ENCODE measurements at places on chromosomes 1 and 21. TPM values are rescaled to one million over a fixed set of nuclear protein-coding genes. Genes with fewer than 3 reads are reported as not detected.

DNA sequence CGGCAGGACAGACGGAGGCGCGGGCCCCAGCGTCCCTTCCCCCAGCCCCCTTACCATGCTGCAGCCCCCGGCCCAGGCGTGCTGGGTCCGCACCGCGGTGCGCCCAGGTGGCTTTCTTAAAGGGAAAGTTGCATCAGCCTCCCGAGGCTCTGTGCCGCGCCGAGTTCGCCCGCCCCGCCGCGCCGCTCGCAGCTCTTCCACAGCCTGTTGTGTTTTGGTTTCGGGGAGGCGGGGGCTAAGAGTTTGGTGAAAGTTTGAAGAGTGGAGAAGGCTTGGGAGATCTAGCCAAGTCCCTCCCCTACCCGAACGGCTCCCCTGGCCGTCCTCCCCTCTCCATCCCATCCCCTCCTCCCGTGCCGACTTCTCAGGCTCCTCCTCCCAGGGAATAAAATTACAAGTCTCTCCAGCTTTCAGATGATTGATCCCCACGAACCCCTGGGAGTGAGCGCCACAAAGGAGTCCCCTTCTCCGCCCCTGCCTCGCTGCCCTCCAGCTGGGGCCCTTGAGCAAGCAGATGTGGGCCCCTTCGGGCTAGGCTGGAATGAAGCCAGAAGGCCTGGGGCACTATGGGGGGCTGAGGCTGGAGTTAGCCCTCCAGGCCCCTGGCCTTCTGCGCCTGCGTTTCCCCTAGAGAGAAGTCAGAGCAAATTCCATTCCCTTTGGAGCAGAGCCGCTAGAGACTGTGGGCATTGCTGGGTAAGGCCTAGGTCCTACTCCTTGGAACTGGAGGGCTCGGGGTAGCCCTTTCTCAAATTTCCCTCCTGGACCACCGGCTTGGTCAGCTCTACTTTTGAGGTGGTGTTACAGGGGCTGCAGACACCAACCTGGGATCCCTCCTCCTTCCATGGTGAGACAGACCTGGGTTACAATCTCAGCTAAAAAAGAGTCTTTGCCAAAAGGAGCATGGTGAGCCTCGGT is at the start of gene SLC6A9:
Gene SLC6A9 (minus strand): TSS at position 211 of the 918 bp plus-strand sequence. CDS start 7,185 bp downstream, outside the sequence.
- peak; percentile 40 for DNase-seq

DNA sequence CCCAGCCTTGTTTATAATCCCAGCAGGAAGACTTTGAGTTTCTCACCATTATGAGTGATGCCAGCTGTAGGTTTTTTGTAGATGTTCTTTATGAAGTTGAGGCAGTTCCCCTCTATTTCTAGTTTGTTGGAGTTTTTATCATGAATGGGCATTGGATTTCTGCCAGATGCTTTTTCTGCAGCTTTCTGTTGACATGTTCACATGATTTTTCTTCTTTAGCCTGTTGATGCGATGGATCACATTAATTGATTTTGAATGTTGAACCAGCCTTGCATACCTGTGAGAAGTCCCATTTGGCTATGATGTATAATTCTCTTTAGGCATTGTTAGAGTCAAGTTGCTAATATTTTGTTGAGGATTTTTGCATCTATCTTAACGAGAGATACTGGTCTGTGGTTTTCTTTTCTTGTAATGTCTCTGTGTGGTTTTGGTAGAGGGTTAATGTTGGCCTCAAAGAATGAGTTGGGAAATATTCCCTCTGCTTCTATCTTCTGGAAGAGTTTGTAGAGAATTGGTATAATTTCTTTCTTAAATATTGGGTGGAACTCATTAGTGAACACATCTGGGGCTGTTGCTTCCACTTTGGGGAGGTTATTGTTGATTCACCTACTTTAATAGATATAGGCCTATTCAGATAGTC is 33.2 kb downstream of the ZBTB40 start:
- DNase-seq: no peak

The S100A7A gene
- total RNA-seq: not detected

The NR5A2 gene
- 0.08 TPM for total RNA-seq

The VANGL2 gene
- total RNA-seq: 0.08 TPM

The CD53 gene
- 163 TPM for total RNA-seq

The CELA2B gene
- total RNA-seq: 0.41 TPM

GRCh38 chr1:180691322-180691913 is 59.6 kb downstream of the XPR1 start:
- no peak for DNase-seq

GRCh38 chr1:78226784-78227183 is 181.0 kb downstream of the GIPC2 start:
- no peak for DNase-seq

- DNase-seq: no peak
Measured at GRCh38 chr1:215459136-215459535, 108.0 kb upstream of the KCTD3 start.

The LCE1B gene
- not detected for total RNA-seq

GRCh38 chr1:118486199-118486598 is 301.2 kb upstream of the SPAG17 start:
- no peak for DNase-seq

DNA sequence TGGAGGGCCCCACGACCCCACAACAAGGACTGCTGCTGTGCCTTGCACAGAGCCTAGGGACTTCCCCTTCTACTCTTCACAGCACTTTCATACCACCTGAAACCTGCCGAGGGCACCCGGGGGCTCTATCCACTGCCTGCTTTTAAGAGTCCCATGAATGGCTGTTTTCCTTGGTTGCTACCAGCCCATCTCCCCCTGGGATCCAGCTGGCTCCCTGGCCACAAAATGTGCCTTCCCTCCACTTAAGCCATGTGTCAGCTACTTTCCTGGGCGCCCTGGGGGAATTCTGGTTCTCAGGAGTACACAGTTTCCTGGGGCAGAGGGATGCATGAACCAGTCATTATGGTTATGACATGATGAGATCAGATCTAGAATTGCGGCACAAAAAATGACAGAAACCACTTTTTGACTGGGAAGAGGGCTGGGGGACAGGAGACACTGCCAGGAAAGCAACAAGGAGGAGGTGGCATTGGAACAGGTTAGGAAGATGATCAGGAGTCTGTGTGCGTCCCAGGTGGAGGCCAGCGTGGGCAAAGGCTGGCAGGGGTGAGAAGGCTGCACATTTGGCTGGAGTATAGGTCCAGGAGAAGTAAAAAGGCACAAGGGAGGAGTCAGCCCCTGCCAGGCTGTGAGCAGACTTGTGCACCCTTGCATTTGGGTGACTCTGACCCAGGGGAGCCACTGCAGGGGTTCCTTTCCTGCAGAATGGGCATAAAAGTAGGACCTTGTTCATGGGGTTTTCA is 3.2 kb upstream of the TNFRSF8 start:
- DNase-seq: no peak

DNA sequence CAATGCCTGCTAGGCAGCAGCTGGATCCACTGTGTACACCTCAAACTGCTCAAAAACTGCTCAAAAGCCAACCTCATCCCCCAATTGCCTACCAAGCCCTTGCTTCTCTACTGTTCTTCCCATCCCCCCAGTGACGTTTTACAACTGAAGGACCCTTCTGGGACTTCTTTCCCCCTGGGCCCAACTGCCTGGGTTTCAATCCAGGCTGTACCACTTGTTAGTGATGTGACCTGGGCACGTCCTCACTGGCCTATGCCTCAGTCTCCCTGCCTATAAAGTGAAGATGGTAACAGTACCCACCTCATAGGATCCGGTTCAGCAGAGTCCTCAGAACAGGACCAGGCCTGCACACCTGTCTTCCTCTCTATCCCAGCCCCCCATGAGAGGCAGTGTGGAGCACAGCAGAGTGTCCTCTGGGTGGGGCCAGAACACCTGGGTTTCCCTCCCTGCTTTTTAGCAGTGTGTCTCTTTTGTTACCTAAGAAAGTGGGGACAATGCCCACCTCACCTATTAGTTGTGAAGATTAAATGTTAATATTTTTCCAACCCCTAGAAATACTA is 1.9 kb upstream of the TEKT2 start:
- no peak for DNase-seq

- no peak for DNase-seq
Measured at GRCh38 chr21:42370894-42371654, 4.7 kb upstream of the TFF1 start.

DNA sequence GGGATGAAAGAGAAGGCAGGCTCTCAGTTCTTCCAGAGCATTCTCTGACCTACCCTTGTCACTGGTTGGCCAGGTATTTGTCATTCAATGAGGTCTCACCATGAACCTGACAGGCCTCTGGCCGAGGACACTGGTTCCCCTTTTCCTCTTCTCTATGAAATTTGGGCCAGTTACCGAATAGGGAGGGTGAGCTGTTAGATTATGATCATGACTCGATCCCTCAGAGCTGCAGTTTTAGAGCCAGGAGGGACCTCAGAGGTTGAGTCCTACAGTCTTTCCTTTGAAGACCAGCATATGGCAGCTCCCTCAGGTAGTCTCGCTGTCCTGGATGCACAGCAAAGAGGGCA is 29.5 kb upstream of the CLSTN1 start:
- no peak for DNase-seq

The ADAM30 gene
- not detected for total RNA-seq

DNA sequence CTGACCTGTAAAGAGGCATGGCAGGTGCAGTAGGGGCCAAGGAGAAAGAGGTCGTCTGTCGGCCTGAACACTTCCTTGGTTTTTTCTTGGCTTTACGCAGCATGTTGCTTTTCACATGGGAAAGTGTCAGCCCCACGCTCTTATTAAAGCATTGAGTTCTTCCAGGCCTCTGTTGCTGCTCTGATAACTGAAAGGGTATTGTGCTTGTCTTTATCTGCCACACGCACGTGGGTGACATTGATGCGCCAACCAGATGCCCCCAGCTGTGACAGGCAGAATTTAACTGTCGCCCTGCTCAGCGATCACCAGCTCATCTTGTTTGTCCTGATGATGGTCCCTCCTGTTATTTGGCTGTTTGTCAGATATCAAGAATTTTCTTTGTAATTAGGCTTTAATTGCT is 76.5 kb downstream of the GALNT2 start:
- DNase-seq: no peak

The RGSL1 gene
- not detected for total RNA-seq

The DHRS3 gene
- total RNA-seq: 72.6 TPM

DNA sequence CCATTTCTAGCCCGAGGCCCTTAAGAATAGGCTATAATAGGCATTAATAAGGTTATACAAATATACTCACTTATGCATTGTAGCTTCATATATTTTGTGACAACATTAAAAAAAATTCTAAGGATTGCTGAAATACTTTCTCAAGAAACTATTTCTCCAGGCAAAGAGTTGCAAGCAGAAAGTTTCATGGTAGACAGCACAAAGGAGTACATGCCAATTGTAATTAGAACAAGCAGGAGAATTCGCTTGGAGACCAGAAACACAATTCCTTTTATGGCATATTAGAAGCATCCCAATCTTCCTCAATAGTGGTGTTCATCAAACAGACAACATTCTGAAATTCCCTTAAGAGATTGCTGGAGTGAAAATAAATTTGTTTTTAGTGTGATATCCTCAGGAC is 122.8 kb downstream of the CRB1 start:
- no peak for DNase-seq

GRCh38 chr1:156930483-156930882 is 10.1 kb downstream of the LRRC71 start:
- no peak for DNase-seq

DNA sequence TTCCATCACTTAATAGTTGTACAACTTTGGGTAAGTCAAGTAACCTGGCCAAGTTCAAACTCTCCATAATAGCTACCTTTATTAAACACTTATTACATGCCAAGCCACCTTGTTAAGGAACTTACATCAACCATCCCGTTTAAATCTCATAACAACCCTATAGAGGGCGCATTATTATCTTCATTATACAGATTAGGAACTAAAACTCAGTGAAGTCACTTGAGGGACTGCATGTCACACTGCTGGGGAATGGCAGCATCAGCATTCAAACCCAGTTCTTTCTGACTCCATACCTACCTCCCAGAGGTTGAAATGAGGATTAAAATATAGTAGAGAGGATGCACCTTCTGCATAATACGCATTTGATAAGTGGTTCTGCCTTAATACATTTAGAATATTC is 47.1 kb upstream of the PLA2G2C start:
- DNase-seq: no peak

DNA sequence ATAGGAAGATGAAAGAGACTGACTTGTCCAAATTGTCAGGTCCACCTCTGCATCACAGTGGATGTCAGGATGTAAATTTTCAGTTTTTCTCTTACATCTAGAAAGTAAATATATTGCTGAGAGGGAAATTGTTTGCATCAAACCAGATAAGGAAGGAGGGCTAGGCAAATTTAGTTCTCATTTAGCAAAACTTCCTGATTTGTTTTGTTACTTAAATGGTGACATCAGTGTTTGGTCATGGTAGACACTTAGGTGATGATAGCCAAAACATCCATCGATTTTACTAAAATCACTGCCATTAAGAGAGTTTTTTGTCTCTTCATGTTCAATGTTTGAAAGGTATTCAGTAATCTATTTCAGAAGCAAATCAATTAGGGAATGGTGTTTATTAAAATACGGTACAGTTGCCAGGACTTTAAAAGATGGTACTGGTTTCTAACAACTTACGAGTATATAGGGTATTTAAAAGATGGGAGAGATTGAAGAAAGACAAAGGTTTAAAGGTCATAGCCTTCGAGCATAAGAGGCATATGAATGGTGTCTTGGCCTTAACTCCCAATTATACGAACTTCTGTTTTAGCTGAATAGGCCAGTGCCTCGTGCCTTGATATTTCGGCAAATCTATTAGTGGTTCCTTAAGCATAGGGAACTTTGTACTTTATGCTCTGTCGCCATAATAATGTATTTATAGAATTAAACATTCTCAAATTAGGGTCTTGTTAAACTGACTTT is 3.0 kb downstream of the IER5 start:
- DNase-seq: no peak

The FGGY gene
- 2.5 TPM for total RNA-seq

DNA sequence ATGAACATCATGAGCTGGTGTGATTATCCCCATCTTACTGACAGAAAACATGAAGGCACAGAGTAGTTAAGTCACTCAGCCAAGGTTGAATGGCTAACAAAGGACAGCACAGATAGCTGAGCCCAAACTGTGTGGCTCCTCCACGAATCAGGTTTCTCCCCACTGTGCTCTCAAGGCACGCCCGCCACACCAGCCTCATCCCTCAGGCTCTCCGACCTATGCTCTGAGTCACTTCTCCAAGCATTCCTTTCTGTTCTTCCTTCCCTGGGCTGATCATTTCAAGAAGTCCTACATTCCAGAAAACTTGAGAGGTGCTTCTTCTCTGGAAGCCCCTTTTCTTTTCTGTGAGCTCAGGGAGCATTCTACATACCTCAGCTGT is 25.3 kb upstream of the SDC3 start:
- no peak for DNase-seq

The HMCN1 gene
- under 0.01 TPM for total RNA-seq

DNA sequence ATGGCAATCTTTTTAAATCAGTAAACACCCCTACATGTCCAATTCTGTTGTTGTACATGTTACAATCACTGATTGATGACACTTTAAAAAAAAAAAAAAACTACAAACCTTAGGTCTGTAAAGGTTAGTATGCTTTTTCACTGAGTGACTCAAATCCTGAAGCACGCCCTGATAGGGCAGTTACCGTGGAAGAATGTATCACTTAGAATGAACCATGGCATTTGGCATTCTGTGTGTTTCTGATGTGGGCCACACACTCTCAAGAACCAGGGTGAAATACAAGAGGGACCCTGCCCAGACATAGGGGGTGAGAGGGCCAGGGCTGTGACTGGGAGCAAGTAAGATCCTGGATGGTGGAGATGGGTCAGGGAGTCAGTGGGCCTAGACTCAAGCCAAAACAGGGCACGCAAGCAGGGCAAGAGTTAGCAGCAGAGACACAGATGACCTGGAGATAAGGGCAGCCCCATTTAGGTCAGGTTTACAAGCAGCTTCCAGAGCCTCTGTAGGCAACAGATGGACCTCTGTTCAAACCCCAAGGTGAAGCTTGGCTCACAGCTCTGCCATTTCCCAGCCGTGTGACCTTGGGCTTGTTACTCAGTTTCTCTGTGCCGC is 47.6 kb upstream of the DMRTB1 start:
- no peak for DNase-seq
